T-helper 9 cell (primary cell): ENCODE measurements at places on chromosomes 4 and X.

GRCh38 chr4:8741513-8742226 is 130.0 kb downstream of the HMX1 start:
- DNase-seq: no peak

DNA sequence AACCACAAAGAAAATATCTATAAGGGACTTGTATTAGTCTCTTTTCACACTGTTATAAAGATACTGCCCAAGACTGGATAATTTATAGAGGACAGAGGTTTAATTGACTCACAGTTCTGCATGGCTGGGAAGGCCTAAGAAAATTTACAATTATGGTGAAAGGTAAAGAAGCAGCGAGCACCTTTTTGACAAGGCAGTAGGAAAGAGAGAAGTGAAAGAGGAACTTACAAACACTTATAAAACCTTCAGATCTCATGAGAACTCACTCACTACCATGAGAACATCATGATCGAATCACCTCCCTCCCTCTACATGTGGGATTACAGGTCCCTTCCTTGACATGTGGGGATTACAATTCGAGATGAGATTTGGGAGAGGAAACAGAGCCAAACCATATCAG is 856.0 kb downstream of the TRAM1L1 start:
- no peak for DNase-seq

DNA sequence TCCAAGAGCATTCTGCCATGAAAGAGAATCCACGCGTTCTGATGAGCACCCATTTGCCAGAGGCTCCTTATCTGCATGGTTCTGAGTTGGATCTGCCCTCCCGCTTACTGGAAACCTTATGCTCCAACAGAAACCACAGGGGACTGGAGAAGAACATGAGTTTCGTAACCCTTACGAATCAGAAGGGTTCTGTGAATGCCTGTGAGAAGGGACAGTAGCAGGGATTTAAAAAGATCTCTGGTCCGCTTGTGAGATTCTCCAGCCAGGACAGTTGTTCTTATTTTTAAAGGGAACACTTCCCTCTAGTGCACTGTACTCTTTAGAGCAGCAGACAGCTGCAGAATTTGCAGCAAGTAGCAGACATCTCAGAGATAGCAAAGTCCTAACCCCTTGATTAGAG is 22.5 kb upstream of the CENPU start:
- no peak for DNase-seq

- no peak for DNase-seq
These were observed 61.8 kb upstream of the SFRP2 start for GRCh38 chr4:153850533-153851280.

- no peak for DNase-seq
These were observed 20.8 kb upstream of the MRFAP1 start for GRCh38 chr4:6619466-6620255.
